ENCODE measurements at places on chromosomes 5 and 9.

GRCh38 chr5:78009937-78010527, 233.9 kb upstream of the TBCA start:
- DNase-seq = no peak

- DNase-seq = no peak
Measured at GRCh38 chr9:13719446-13719845, 440.0 kb upstream of the MPDZ start.

- no peak for DNase-seq
Measured at GRCh38 chr5:141765896-141766551, 84.0 kb upstream of the ARAP3 start.

GRCh38 chr9:37953206-37953774, 49.4 kb upstream of the SLC25A51 start:
- DNase-seq = no peak

- no peak for DNase-seq
Measured at GRCh38 chr5:34919077-34919476, 3.6 kb downstream of the BRIX1 start.

GRCh38 chr5:132674671-132675506, 1.1 kb downstream of the IL4 start:
- DNase-seq = no peak

- DNase-seq = no peak
Measured at GRCh38 chr5:115184770-115185169, 15.1 kb upstream of the TRIM36 start.

GRCh38 chr5:181043285-181044092, 3.4 kb downstream of the BTNL9 start:
- no peak for DNase-seq

- no peak for DNase-seq
Measured at GRCh38 chr9:108854641-108855528, 901 bp downstream of the ACTL7B start.

- no peak for DNase-seq
Measured at GRCh38 chr5:167485061-167485774, 806.2 kb upstream of the WWC1 start.

GRCh38 chr9:72092820-72093219, 32.4 kb upstream of the C9orf57 start:
- DNase-seq = no peak

- no peak for DNase-seq
Measured at GRCh38 chr9:136821826-136822544, 14.2 kb downstream of the RABL6 start.

DNA sequence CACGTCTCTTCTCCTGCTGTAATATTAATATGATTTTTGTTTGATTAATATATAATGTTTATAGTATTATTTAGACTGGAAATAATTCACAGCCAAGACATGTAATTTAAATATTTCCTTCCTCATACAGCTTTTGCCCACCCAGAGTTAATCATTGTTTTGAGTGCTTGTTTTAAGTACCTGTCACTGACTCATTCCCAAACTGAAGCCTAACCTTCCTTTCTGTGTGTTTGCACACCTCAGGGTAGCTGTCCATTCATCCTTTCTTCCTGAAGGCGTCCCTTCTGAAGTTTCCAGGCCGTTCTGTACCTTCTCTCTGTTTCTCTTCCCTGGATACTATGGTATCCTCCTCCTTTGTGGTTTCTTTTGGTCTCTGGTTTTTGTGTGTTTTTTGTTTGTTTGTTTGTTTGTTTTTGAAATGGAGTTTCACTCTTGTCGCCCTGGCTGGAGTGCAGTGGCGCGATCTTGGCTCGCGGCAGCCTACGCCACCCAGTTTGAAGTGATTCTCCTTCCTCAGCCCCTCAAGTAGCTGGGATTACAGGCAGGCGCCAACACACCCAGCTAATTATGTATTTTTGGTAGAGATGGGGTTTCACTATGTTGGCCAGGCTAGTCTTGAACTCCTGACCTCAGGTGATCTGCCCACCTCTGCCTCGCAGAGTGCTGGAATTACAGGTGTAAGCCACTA, 312.4 kb downstream of the DOCK8 start:
- no peak for DNase-seq

GRCh38 chr9:115913696-115914095, 239.9 kb upstream of the PAPPA start:
- DNase-seq = no peak

DNA sequence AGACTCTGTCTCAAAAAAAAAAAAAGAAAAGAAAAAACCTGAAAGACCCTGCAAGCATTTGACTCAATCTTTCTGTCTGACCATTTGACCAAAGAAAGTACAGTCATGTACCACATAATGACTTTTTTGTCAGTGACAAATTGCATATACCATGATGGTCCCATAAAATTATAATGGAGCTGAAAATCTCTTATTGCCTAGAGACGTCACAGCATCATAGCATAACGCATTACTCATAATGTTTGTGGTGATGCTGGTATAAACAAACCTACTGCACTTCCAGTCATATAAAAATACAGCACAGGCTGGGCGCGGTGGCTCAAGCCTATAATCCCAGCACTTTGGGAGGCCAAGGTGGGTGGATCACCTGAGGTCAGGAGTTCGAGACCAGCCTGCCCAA, 10.5 kb downstream of the ECM2 start:
- no peak for DNase-seq

GRCh38 chr9:83340451-83340850, 197.8 kb downstream of the FRMD3 start:
- no peak for DNase-seq

- DNase-seq = no peak
Measured at GRCh38 chr9:123481209-123481865, 125.3 kb downstream of the CRB2 start.

DNA sequence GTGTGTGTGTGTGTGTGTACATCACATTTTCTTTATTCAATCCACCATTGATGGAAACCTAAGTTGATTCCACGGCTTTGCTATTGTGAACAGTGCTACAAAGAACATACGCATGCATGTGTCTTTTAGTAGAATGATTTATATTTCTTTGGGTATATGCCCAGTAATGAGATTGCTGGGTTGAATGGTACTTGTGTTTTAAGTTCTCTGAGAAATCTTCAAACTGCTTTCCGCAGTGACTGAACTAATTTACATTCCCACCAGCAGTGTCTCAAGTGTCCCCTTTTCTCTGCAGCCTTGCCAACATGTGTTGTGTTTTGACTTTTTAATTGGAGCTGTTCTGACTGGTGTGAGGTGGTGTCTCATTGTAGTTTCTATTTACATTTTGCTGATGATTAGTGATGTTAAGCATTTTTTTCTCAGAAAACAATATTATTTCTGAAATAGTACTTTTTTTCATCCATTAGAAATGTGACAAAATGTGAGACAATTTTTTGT, 769.7 kb downstream of the TAF11L14 start:
- DNase-seq = no peak

DNA sequence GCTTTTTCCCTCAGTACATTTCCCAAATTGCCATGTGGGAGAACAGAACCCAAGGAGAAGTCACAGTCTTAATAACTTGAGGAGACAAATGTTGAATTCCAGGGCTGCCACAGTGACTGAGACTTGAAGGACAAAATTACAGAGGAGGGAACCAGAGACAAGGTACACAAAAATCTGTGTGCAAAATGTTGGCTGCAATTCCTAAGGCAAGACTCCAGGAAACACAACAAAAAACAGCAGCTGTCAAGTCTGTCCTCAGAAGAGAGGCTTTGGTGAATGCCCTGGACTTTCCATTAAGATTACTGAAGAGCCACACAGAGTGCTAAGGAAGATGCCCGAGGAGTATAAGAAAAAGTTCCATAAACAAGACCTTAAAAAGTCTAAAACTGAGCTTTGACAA, 21.1 kb downstream of the AP3B1 start:
- no peak for DNase-seq

DNA sequence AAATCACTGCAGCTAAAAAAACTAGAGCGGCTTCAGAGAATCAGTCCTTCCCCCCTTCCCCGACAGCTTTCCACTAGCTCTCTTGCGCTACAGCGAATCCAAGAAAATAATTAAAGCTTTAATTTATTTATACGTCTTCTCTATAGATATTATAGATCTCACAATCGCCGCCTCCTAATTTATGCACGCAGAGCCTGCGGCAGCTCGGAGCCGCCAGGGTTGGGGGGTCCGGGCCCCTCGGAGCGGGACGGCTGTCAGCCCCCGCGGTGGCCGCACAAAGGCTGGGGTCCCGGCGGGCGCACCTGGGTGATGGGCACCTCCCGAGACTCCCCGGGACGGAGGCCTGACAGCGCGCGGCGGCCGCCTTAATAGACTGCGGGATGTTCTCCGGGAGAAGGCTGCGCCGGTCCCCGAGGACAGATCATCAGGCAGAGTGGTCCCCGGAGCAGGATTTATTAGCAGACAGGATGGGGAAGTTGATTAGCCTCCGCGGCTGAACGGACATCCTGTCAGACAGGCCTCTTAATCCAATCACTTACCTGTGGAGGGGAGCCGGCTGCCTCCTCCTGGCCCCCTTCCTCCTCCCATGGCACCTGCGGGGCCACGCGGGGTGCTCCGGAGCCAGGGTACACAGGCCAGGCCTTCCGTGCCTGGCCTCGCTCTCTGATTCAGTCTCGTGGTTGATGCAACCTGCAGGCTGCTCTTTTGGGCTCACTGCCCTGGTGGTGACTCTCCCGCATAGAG, 166.8 kb downstream of the MELK start:
- DNase-seq = no peak

DNA sequence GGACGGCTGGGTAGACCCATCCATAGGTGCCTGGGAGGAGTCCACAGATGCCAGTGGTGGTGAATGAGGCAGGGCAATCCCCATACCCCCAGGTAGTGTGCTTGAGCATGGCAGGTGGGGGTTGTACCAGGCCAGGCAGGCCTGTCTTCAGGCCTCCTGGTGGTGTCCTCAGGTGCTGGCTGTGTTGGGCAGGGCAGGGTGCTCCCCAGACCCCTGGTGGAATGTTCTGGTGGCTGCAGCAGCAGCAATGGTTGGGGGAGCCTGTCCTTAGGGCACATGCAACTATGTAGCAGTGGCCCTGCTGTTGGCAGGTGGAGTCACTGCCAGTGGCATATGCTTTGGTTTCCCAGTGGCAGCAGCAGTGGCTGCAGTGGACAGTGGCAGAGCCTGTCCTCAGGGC, 10.0 kb downstream of the ALG2 start:
- no peak for DNase-seq

DNA sequence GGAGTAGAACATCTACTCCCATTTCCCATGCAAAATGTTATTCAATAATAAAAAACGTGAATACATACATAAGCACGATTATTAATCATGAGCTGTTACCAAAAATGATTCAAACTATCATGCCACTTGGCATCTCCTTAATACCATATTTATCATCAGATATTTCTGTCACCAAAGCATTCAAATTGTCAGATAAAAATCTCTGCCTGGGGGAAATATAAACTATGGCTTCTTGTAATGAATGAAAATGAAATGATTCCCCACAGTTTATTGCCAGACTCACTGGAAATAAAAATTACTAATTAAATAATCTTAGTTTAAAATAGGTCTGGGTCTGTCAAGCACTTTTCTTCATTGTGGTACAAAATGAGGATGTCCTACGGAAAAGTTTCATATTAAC, 265.4 kb downstream of the EDIL3 start:
- no peak for DNase-seq

DNA sequence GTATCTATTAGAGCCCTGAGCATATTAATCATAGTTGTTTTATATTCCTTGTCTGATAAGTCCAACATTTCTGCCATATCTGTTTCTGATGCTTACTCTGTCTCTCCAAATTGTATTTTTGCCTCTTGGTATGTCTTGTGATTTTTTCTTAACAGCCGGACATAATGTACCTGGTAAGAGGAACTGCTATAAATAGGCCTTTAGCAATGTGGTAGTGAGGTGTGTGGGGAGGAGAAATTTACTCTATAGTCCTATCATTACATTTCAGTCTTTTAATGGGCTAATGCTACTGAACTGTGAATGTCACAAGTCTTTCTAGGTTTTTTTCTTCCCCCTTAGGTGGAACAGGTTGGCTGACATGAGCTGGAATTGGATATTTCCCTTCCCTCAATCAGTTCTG, 176.1 kb upstream of the FGF10 start:
- no peak for DNase-seq

DNA sequence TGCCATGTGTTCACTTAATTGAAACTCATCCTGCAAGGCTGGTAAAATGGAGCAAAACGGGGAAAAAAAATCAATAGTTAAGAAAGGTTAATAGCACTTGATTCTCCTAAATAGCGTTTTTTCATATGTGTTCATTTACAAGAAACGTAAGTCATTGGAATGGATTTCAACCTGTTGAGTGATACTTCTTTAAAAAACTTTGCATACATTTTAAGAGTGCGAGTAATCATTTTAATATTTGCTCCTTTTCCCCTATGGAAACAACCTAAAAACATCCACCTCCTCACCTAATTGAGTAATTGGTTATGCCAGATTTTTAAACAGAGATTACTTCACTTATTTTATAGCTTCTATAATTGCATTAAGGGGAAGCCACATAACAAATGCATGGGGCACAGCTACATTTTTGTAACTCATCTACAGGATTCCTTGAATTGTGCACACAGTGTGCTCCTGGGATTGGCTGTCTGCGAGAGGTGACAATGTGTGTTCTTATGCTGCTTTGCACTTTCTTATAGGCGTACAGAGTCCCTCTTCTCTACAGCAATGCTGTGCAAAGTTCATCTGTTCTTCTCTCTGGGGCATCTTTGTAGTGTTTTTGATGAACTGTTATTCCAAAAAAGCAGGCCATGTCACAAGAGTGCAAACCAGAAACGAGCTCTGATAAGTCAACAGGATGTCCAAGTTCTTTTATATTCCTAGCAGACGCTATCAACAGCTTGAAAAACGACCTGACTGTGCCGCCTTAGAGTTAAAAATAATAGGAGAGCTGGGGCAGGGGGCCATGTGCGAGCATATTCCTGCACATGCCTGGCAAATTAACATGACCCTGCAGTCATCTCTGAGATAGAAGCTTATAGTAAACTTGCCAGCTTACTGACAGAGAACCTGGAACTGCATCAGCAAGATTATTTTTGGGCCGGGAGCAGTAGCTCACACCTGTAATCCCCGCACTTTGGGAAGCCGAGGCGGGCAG, 117.9 kb downstream of the GOLPH3 start:
- no peak for DNase-seq

- DNase-seq = no peak
Measured at GRCh38 chr5:34582371-34582770, 73.8 kb upstream of the RAI14 start.

GRCh38 chr9:105038051-105038450, 110.1 kb upstream of the ABCA1 start:
- DNase-seq = no peak

- no peak for DNase-seq
Measured at GRCh38 chr5:1681955-1682354, 117.7 kb downstream of the MRPL36 start.

GRCh38 chr5:178201221-178201926, 3.0 kb upstream of the HNRNPAB start:
- no peak for DNase-seq

GRCh38 chr5:35473589-35473988, 144.1 kb upstream of the SPEF2 start:
- no peak for DNase-seq

DNA sequence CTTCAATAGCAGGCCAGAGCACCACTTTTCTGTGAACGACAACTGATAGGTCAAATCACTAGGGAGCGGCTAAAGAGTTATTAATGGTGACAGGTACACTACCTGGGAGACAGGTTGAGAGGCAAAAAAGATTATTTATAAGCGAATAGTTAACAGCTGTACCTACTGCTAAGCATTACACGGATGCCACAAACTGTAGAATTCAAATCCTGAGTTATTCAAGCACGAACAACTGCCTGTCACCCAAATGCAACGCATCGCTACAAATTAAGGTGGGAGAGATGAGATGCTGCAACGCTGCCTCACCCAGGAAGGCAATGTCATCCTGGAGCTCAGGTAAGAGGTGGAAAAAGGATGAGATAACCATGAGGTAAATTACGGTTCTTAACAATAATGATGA, 342.9 kb downstream of the BNC2 start:
- no peak for DNase-seq

GRCh38 chr9:129604766-129605163, 16.1 kb downstream of the C9orf50 start:
- no peak for DNase-seq

All from dorsolateral prefrontal cortex (tissue), 122 donors.